ENCODE measurements at places on chromosomes 13 and 19.

DNA sequence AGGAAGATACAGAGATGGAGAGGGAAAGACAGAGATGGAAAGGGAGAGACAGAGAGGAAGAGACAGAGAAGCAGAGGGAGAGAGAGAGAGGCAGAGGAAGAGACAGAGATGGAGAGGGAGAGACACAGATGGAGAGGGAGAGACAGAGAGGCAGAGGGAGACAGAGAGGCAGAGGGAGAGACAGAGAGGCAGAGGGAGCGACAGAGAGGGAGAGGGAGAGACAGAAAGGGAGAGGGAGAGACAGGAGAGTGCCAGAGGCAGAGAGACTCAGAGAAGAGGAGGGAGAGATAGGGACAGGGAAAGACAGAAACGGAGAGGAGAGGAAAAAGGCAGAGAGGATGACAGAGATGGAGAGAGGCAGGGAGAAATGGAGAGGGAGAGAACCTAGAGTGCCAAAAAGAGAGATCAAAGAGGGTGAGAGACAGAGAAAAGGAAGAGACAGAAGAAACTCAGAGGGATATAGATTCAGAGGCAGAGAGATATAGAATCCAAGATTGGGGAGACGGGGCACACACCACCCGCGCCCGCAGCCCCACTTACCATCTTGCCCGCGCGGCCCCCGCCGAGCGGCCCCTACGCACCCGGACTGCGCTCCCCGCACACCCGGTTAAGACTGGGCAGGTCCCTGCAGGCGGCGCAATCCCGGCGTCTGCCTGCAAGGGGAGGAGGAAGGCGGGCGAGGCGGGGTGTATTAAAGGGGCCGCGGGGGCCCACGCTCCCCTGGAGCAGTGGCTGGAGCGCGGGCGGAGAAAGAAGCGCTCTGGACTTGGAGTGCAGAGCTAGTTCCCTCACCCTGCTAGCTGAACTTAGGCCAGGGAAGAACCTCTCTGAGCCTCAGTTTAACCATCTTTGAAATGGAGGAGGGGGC lies 10.7 kb downstream of the TM6SF2 start:
- peak; percentile 82 for DNase-seq

- DNase-seq: no peak
Measured at GRCh38 chr13:33352526-33352925, 67.0 kb upstream of the STARD13 start.

DNA sequence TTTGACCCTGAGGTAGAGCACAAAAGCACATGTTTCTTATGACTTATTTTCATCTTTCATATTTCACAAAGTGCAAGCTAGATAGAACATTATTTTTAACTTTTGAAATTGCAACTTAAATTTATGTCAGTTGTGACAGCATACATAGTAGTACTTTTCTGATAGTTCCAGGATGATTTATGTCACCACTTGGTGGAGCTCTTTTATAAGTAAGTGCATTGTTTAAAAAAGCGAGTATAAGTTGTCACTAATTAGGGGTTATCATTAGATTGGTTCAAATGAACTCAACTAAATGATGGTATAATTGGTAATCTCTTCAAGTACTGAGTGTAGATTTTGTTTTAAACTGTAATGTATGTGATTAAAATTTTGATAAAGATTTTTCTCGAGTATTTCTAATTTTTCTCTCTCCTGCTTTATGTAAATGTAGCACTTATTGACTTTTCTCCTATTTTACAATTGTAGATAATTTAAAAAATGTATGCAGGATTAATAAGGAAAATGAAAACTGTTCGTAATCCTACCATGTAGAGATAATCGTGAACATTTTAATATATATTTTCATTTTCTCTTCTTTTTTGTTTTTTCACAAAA lies 31.1 kb downstream of the RB1 start:
- peak; percentile 45 for DNase-seq

- no peak for DNase-seq
Measured at GRCh38 chr13:73943137-73943964, 190.9 kb downstream of the KLF12 start.

- DNase-seq: no peak
Measured at GRCh38 chr19:46927106-46927505, 66.3 kb downstream of the ARHGAP35 start.

DNA sequence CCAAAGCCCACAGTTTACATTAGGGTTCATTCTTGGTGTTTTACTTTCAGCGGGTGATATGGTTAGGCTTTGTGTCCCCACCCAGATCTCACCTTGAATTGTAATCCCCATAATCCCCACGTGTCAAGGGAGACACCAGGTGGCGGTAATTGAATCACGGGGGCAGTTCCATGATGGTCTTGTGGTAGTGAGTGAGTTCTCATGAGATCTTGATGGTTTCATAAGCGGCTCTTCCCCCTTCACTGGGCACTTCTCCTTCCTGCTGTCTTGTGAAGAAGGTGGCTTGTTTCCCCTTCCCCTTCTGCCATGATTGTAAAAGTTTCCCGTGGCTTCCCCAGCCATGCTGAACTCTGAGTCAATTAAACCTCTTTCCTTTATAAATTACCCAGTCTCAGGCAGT lies 12.0 kb downstream of the FPR2 start:
- peak; percentile 3 for DNase-seq

DNA sequence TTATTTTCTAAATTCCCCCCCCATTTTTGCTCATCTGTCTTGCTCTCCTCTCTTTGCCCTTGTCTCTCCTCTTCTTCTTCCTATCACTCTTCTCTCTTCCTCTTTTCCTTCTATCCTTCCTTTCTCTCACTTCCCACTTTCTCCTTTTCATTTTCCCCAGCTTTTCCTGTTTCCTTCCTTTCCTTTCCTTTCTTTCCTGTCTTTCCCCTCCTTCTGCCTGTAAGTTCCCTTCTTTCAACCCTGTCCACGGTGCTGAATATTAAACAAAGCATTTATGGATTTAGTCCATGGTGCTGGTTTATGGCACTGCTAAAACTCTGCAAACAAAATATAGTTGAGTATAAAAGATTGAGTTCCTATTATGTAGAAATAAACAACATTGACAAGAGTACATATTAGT lies 27.6 kb downstream of the SCEL start:
- DNase-seq: peak; percentile 11

GRCh38 chr13:32041429-32041828 lies 9.9 kb downstream of the FRY start:
- DNase-seq: no peak

- no peak for DNase-seq
Measured at GRCh38 chr19:8371011-8371804, 7.3 kb downstream of the ANGPTL4 start.

- peak; percentile 31 for DNase-seq
Measured at GRCh38 chr19:29535214-29535831, 9.5 kb downstream of the VSTM2B start.

GRCh38 chr13:28282451-28282850 lies 144.1 kb downstream of the PAN3 start:
- DNase-seq: no peak

DNA sequence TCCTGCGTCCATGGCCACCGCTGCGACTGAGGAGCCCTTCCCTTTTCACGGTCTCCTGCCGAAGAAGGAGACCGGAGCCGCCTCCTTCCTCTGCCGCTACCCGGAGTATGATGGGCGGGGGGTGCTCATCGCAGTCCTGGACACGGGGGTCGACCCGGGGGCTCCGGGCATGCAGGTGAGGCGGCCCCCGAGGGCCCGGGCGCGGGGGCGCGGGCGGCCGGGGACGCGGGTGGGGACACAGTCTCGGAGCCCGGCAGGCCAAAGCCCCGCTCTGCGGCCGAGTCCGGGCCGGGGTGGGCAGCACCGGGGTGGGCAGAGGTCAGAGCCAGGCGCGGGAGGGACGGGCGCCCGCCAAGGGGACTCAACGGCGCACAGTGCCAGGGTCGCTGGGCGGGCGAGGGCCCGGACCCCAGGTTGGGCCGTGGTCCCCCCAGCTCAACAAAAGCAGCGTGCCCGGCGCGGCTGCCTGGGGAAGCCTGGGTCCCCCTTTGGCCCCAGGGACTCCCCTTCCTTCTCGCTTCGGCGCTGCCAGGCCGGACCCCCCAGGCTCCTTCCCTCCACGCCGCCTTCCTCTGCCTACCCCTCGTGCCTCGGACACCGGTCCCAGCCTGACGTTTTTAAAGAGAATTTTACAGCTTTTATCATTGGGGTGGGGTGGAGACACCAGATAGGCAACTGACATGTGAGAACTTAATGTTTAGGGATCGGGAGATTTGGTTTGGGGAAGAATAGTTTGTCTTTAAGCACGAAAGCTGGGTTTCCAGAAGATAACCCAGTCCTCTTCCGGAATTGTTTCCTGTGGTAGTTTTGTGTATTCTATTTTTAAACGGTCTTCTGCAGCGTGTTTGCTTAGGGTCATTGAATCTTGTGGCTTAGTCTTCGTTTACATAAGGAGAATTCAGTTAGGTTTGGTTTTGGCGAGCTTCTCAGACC lies 509 bp downstream of the TPP2 start:
- DNase-seq: peak; percentile 31

- no peak for DNase-seq
Measured at GRCh38 chr19:15412832-15413231, 6.0 kb downstream of the AKAP8L start.

GRCh38 chr19:7970716-7971448 lies 27.4 kb upstream of the TIMM44 start:
- peak; percentile 94 for DNase-seq

DNA sequence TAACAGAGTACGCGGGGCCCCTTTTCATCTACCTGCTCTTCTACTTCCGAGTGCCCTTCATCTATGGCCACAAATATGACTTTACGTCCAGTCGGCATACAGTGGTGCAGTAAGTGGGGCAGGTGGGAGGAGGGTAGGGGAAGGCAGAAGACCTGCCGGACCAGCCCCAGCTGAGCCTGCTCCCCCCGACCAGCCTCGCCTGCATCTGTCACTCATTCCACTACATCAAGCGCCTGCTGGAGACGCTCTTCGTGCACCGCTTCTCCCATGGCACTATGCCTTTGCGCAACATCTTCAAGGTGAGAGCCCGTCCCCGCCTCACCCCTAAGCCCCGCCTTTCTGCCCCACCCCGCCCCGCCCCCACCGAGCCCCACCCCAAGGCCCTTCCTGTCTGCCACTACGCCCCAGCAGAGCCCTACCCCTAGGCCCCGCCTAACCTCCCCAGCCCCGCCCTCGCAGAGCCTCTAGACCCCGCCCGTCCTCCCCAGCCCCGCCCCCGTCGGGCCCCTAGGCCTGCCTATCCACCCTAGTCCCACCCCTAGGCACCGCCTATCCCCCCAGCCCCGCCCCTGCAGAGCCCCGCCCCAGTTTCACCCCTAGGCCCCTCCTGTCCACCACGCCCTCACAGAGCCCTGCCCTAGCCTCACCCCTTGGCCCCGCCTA lies 7.7 kb downstream of the NDUFB7 start:
- DNase-seq: peak; percentile 94

GRCh38 chr19:3526507-3527237 lies 12.3 kb upstream of the TEKTIP1 start:
- no peak for DNase-seq

- DNase-seq: peak; percentile 84
Measured at GRCh38 chr19:6739390-6739882, at the start of gene TRIP10. Gene TRIP10 (plus strand): TSS chr19:6739680. CDS start chr19:6739762, 82 bp downstream.

DNA sequence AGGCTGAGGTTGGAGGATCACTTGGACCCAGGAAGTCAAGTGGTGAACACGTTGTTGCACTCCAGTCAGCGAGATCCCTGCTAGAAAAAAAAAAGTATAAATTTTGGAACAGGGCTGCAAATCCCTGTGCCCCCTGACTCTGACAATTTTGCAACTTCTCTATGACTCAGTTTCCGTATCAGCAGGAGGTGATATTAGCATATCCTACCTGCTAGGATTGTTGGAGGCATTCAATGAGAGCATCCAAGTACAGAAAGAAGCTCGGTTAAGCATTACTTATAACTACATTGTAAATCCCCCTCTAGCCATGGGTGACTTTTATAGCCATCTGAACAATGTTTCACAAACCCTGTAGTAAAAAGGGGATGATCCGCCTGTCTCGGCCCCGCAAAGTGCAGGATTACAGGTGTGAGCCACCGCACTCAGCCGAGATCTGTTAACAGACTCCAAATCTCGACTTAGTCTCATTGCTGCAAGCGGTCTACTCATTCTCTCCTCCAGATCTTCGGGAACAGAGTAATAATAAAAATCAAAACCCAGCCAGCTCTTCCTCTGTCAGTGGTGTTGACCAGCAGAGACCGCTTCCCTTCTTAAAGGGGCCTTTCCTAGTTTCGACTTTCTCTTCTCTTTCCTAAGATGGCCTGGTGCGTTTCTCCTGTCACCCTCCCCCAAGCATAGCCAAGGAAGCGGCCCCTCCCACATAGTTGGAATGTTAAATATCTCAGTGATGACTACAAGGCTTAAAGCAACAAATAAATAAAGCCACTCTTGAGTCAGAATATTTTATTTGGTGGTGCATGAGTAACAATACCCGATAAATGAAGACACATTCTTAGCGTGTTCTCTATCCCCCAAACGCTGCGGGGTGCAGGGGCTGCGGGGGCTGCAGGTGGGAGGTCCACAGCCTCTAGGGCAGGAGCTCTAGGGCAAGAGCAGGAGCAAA lies 10.3 kb upstream of the BICRA start:
- peak; percentile 97 for DNase-seq

DNA sequence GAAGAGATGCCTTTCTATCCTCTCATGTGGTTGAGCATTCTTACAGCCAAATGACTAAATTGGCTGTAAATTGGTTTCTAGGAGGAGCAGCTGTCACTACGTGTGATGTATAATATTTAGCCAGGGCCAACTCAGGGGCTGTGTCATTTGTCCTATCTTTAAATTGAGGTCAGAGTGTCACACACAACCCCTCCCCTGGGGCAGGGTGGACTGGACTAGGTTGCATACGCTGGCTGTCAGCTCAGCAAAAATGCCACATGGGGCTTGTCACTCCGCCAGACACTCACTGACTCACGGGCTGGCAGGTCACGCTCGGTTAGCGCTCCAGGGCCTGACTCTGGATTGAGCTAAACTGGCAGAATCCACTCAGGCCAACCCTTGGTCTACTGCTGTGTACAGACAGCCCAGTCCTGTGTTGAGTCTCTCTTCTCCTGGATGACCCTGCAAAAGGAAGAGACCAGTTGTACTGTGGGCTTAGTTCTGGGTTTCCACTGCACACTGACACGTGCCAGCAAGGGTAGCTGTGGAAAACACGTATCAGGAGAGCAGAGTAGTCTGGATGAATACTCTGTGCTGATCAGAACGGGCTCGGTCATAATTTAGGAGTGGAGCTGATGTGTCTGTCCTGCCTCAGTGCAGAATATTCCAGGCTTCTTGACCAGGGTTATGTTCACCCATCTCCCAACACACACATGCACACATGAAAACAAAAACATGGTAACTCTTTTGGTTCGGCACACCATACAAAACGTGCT lies 29.1 kb downstream of the SHISA2 start:
- DNase-seq: no peak

DNA sequence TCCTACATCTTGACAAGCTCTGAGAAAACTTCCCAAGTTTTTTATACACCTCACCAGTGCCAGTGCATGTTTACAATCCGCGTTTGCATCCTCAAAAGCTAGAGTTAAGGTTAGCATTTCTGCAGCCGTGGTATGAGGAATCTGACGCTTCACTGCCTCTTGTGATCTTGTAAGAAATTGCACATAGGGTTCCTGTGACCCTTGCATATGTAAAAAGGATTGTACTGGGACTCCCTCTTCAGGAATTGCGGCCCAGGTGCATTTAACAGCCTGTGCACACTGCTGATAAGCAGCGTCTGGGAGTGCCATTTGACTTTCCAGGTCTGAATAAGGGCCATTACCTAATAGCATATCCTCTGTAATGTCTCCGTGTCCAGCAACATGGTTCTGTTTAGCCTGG lies 15.3 kb downstream of the FPR3 start:
- DNase-seq: peak; percentile 27
